ENCODE measurements at places on chromosomes 11 and 22.

DNA sequence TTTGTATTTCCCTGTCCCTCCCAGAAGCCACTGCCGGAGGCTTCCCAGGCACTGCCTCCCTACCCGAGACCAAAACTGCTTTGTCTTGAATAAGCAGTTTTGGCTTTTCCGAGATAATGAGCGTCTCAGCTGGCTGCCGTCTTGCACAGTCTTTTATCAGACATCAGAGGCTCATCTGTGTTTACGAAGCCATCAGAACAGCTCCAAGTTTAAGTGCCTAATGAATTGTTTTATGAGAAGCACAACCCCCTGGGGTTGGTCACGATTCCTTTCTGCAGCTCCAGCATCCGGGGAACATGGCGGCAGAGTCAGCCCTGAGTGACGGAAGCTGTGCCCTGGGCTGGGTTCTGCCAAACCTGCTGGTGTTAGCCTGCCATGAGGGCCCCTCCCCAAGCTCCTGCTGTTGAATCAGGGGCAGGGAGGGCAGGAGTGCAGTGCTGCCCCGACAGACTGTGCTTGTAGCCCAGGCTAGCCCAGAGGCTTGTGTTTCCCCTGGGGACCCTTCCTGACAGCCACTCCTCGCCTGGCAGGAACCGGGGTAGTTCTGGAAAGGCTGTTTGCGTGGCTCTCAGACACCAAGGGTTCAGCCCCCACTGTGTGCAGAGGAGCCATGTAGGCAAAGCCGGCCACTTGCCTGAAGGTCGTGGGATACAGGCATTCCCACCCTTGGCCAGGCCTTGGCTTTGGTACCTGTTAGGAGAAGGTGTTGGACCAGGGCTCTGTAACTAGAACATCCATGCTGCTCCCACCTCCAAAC is 96.1 kb downstream of the MORC2 start:
- no peak for DNase-seq

DNA sequence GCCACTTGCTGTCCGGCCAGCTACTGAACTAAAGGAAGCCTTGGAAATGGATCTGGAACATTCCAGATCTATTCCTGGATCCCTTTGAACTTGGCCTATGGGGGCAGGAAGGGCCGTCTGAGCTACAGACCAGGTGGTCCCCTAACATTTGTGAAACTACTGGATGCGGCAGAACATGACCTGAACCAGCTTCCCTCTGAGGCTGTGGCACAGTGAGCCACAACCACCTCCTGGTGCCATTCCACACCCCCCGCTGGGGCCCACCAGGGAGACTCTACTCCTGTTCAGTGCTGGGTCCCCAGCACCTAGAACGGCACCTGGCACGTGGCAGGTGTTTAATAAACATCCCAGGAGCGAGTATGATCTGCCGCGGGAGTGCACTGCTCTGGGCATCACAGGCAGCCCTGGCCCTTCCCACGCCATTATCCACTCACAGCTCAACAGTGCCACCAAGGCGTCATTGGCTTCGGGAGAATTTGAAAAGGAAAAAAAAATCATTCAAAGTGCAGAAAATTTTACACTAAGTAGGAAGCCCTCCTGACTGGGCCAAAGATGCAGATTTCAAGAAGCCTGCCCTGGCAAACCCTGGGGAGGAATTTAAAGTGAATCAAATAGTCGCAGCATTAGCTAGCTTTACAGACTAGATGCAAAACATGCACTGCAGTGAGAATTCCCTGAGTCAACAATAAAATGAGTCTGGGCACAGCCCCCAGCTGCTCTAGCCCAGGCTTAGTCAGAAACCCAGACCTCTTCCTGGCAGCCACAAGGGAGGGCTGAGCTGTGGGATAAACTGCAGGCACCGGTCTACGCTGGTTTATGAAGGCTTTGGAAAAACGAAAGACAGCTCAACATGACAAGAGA is 14.3 kb upstream of the EFCAB6 start:
- DNase-seq, result no peak

DNA sequence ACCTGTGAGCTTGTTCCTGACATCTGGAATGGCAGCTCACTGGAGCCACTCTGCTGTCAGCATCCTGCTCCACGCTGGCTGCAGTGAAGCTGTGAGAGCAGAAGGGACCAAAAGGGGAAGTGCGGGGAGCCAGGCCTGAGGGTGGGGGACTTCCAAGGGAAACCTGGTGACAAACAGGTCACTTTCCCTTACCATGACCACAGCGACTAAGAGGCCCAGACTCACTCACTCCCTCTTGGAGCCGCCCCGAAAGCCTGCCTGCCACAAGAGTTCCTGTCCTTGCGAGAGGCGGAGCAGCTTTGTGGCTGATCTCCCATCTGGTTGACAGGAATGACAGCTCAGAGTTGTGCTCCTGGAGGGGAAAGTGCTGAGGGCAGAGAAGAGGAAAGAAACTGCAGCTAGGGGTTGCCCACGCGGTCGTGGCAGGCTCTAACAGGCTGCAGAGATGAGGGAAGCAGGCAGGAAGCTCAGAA is 183.8 kb upstream of the NTM start:
- no peak for DNase-seq

GRCh38 chr22:32733923-32734514 is 67.5 kb upstream of the TIMP3 start:
- no peak for DNase-seq

GRCh38 chr11:20388096-20389055 is 860 bp downstream of the PRMT3 start:
- DNase-seq, result peak; percentile 65

- no peak for DNase-seq
Observed at GRCh38 chr11:109960831-109961230, 132.4 kb upstream of the ZC3H12C start.

DNA sequence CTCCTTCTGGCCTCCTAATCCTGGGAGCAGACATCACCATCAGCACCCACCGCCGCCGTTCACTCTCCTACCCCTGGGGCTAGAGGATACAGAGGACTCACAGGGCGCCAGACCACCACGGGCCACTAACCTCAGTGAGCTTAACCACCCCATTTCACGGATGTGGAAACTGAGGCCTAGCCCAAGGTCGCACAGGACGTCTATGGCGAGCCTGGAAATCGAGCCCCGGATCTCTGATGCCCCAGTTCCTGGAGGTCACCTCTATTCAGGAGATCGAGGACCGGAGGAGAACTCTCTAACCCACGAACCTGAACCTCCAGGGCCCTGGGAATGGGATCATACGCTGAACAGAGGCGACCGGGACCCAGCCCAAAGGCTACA is 349 bp downstream of the TIMM10 start:
- no peak for DNase-seq
